Skeletal muscle cell (primary cell): ENCODE measurements at places on chromosomes 12 and 14.

GRCh38 chr12:116385486-116386217 is 108.2 kb upstream of the MED13L start:
- no peak for DNase-seq

GRCh38 chr12:49227713-49228112 is 37.2 kb upstream of the TUBA1C start:
- DNase-seq, result no peak

- no peak for DNase-seq
These were observed 69.7 kb downstream of the PRKCH start for GRCh38 chr14:61391119-61391518.

DNA sequence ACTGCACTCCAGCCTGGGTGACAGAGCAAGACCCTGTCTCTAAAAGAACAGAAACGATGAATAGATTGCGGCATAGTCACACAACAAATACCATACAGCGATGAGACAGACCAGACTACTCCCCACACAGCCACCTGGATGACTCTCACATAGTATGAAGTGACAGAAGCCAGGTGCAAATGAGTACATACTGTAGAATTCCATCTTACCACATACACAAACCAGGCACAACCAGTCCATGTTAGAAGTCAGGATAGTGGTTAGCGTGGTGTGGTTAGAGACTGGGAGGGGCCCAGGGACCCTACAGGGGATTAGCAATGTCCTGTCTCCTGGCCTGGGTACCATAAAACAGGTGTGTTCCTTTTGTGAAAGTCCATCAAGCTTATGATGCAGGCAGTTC is 53.8 kb downstream of the FAM222A start:
- DNase-seq, result no peak

GRCh38 chr12:9244894-9245293 is 36.7 kb upstream of the PZP start:
- no peak for DNase-seq

DNA sequence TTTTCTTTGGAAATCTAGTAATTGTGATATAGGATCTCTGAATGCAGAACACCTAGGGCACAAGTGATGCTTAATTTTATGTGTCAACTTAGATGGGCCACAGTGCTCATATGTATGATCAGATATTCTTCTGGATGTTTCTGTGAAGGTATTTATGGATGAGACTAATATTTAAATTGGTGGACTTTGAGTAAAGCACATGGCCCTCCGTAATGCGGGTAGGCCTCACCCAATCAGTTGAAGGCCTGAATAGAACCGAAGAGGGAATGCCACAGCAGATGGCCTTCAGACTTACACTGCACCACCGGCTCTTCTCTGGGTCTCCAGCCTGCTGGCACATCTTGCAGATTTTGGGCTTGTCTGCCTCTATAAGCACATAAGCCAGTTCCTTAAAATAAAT is 60.0 kb downstream of the ETV6 start:
- DNase-seq, result no peak

DNA sequence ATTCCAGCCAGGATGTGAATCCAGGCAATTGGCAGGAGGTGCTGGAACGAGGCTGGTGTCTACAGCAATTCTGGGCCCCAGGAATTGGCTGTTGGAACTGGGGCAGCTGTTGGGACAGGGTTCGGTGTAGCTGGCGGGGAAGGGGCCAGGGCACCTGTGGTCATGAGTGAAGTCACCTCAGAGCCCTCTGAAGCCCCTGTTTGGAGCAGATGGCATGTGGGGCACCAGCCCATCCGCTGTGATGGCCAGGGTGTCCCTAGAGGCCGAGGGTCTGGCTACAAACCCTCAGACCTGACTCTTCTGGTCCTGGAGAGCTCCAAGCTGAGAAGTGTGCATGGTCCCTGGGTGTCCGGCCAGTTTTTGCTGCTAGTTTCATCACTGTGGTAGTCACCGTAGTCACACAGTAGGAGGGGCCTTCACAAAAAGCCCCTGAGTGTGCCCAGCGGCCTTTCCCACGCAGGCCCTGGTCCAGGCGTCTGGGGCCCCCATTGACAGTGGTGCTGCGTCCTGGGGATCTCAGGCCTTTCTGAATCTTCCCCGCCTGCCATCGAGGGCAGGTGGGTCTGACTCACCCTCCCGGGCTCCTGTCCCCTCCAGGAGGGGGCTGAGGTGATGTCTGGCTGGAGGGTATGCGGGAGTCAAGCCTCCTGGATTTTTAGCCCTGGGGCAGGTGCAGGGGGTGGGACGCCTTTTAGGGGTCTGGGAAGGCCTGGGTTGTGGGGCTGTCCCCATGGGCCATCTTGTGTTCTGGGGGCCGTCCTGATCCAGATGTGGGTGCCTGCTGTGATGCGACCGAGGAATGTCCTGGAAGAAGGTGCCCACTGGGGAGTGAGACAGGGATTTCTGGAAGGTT is 368.0 kb downstream of the TMEM121 start:
- no peak for DNase-seq

GRCh38 chr12:66602483-66603143 is 76.3 kb downstream of the GRIP1 start:
- no peak for DNase-seq

DNA sequence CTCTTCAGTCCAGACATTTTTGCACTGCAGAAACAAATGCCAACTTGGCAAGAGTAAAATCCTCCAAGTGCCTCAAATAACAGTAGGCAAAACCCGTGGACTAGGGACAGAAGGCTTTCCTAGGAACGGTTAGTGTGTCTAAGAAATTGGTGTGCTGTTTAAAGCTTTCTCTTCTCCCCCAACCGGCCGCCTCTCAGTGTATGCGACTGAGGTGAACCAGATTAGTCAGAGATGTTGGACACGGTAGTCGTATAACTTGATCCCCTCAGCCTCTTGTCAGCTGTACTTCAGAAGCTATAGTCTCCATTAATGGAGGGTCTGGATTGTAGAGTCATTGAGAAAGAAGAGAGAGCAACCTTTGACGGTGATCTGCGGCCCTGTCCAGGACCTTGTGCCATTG is 21.7 kb downstream of the PPFIBP1 start:
- DNase-seq, result no peak

- DNase-seq, result no peak
These were observed 119.1 kb upstream of the PZP start for GRCh38 chr12:9327320-9327719.

DNA sequence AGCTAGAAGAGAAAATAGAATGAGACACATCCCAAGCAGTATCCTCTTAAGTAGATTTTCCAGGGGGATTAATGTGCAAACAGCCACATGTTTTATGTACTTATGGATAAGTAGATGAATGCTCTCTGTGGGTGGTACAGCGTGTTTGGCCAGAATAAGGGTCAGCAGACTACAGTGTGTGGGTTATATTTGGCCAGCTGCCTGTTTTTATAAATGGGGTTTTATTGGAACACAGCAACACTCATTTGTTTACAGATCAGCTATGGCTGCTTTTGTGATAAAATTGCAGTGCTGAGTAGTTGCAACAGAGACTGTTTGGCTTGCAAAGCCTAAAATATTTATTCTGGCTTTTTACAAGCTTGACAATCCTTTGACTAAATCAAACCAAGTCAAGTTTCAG is 780.2 kb upstream of the SEL1L start:
- DNase-seq, result no peak

- DNase-seq, result no peak
These were observed 127.0 kb downstream of the SCAF11 start for GRCh38 chr12:45863332-45863731.

GRCh38 chr12:29640589-29641345 is 143.0 kb downstream of the TMTC1 start:
- peak; percentile 59 for DNase-seq

DNA sequence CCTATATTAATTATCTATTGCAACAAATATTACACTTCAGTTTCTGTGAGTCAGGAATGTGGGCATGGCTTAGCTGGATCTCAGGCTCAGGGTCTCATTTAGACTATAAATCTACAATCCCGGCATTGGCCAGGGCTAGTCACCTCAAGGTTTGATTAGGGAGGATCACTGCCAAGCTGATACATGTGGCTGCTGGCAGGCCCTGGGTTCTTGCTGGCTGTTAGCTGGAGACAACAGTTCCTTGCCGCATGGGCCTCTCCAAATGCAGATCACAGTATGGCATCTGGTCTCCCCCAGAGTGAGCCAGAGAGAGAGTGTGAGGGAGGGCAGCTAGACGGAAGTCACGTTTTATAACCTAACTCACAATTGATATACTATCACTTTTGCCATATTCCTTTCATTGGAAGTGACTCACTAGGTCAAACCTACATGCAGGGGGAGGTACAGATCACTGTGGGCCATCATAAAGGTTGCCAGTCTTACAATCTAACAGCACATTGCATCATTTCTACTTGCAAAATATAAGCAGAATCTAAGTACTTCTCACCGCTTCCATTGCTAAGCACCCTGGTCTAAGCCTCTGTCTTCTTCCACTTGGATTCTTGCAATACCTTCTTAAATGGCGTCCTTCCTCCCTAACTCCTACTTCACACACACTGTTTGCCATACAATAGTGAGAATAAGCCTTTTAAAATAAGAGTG is 174.0 kb upstream of the ARHGAP5 start:
- no peak for DNase-seq
